ENCODE measurements at places on chromosomes 1 and 21. TPM values are rescaled to one million over a fixed set of nuclear protein-coding genes. Genes with fewer than 3 reads are reported as not detected.

DNA sequence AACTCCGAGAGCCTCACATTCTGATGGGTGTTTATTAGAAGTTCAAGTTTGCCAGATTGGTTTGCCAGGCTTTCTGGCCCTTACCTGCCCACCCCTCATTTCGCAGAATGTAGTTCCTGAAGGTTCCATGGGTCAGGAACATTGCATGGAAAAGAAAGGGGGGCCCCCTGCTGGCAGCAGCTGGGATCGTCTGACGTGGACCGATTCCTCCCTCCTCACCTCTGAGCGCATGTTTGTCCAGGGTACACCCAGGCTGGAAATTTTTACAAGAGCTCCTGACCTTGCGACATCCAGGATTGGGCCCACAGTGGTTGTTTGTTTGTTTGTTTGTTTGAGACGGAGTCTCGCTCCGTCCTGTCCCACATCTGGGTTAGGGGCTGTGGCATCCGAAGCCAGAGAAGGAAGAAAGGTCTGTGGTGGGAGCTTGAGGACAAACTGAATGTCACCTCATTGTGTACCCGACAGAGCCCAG, 126.0 kb upstream of the TMEM51 start:
- no peak overlapping the region for H3K4me3 ChIP-seq
- H3K36me3 ChIP-seq = no peaks in the 10 kb centered on the region
- no peaks in the 10 kb centered on the region for H3K4me1 ChIP-seq
- DNase-seq = no peak
- no peak overlapping the region for H3K27ac ChIP-seq

DNA sequence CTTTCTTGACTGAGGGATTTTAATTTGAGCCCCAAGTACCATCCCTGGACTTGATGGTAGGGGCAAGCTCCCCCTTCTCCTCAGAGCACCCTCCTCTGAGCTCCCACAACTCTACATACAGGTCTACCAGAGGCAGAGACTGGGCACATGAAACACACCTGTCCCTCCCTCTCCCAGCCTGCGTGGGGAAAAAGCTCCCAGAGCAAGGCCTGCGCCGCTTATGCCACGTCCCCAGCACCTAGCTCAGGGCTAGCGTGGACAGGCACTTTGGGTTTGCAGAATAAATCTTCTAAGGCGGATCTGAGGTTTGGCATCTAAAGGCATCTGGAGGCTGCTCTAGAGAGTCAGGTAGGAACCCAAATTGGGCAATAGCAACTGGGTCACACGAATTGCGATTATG, 7.5 kb upstream of the KNCN start:
- H3K27ac ChIP-seq = no peak overlapping the region
- no peaks in the 10 kb centered on the region for H3K27me3 ChIP-seq
- no peaks in the 10 kb centered on the region for H3K36me3 ChIP-seq

DNA sequence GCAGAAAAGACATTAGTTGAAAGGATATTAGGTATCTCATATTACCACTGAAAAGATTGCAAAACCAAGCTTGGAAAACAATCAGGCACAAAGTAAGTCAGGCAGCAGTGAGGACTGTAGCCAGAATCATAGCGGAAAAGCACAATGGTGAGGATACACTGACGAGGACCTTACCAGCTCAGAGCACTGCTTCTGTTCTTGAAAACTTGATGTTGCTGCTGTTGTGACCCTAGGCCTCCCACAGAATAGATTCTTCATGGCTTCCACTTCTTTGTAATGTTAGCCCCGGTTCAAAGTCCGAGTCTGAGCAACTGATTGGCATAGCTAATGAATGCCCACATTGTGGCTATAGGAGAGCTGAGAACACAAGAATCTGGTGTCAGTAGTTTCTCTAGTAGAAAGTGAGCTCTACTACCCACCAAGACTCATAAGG, 45.2 kb upstream of the LRRC8C start:
- no peak overlapping the region for H3K4me3 ChIP-seq
- H3K4me1 ChIP-seq = peaks cover 6% of the 10 kb centered on the region

Gene SYPL2
- polyA plus RNA-seq = not detected

Gene RGS13
- polyA plus RNA-seq = not detected

Gene TRIM63
- polyA plus RNA-seq = not detected

Gene SCAMP3
- 130 TPM for polyA plus RNA-seq

DNA sequence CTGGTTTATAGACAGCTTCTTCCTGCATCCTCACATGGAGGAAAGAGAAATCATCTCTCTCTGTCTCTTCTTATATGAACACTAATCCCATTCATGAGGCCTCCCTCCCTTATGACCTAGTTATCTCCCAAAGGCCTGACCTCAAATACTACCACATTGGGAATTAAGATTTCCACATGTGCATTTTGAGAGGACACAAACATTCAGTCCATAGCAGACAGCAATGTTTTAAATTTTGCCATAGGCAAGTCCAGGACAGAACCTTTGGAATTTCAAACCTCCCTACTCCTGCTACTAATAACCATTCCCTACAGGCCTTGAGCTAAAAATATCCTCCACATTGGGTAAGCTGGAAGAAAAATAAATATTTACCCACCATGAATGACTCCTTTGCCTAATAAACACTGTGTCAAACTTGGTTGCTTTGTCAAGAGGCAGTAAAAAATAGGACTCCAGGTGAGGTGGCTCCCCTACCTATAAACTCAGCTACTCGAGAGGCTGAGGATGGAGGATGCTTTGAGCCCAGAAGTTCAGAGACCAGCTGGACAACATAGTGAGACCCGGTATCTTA, 113.7 kb downstream of the ZNF281 start:
- H3K4me3 ChIP-seq = no peak overlapping the region
- H3K36me3 ChIP-seq = no peaks in the 10 kb centered on the region
- H3K27ac ChIP-seq = no peak overlapping the region
- DNase-seq = no peak

DNA sequence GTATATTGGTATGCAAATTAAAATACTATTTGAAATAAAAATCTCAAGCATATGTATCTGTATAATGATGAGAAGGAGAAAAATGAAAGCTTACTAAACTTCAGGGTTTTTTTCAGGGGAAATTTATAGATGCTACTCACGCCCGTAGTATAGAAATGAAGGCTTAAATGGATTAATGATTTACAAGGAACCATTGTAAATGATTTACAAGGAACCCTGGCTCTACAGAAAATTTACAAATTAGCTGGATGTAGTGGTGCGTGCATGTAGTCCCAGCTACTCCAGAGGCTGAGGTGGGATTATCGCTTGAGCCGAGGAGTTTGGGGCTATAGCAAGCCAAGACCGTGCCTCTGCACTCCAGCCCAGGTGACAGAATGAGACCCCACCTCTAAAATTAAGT, 150.5 kb downstream of the PCBP3 start:
- H3K4me1 ChIP-seq = no peaks in the 10 kb centered on the region
- H3K27ac ChIP-seq = no peak overlapping the region
- H3K27me3 ChIP-seq = no peaks in the 10 kb centered on the region
- no peak overlapping the region for H3K4me3 ChIP-seq

GRCh38 chr1:200896531-200897196, 2.0 kb downstream of the INAVA start:
- H3K36me3 ChIP-seq = peaks cover 18% of the 10 kb centered on the region
- peaks cover 19% of the 10 kb centered on the region for H3K4me1 ChIP-seq
- no peaks in the 10 kb centered on the region for H3K27me3 ChIP-seq
- no peak overlapping the region for H3K4me3 ChIP-seq

Gene TAS1R1
- polyA plus RNA-seq = not detected

DNA sequence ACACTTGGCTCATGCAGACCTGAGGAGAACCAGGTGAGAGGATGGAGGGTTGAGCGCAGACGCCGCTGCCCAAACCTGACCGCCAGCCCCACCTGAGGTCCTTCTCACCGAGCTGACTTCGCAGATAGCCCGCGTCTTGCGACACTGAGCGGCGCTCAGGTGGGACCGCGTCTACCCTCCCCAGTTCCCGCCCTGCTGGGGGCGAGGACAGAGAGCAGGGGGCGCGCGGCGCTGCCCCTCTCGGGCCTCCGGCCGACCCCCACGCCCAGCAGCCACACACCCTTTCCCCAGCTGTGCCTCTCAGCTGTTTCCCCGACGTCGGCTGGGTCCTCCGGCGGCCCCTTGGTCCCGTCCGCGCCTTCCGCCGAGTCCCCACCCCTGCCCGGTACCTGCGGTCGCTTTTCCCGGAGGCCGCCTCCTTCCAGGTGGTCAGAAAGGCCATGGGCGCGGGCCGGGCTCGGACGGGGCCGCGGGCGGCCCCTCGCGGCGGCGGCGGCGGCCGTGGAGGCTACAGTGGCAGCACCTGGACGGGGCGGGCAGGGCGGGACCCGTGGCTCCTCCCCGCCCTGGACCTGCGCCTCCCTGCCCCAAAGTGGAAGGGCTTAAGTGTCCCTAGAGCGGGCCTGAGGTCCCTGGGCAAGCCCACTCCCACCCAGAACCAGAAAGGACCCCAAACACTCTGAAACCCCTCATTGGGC, 14.4 kb upstream of the TTC39A start:
- H3K27ac ChIP-seq = no peak overlapping the region
- no peak for DNase-seq
- peaks cover 5% of the 10 kb centered on the region for H3K27me3 ChIP-seq
- peaks cover 18% of the 10 kb centered on the region for H3K4me1 ChIP-seq
- H3K4me3 ChIP-seq = no peak overlapping the region

Gene NEGR1
- 0.01 TPM for polyA plus RNA-seq

DNA sequence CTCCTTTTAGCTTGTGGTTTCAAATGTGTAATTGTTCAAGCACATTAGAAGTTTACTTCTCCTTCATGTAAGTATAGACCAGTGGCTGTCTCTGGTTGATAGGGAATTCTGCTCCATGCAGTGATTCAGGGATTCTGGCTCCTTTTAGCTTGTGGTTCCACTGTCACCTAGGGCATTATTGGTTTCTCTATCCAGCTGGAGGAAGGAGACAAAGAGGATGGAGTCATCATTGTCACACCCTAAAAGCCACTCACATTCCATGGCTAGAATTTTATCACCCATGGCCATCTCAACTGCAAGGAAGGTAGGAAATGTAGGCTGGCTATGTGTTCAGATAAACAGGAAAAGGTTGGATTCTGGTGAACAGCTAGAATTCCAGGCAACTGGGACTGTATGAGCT, 131.2 kb downstream of the URB2 start:
- no peak for DNase-seq
- H3K27ac ChIP-seq = no peak overlapping the region
- H3K4me1 ChIP-seq = no peaks in the 10 kb centered on the region
- no peaks in the 10 kb centered on the region for H3K36me3 ChIP-seq

GRCh38 chr21:44930543-44930981, 9.3 kb upstream of the SLX9 start:
- H3K36me3 ChIP-seq = peaks cover 4% of the 10 kb centered on the region
- no peak for DNase-seq
- peak overlapping the region; percentile 58 for H3K27ac ChIP-seq

Gene FAM72D
- 18.4 TPM for polyA plus RNA-seq

DNA sequence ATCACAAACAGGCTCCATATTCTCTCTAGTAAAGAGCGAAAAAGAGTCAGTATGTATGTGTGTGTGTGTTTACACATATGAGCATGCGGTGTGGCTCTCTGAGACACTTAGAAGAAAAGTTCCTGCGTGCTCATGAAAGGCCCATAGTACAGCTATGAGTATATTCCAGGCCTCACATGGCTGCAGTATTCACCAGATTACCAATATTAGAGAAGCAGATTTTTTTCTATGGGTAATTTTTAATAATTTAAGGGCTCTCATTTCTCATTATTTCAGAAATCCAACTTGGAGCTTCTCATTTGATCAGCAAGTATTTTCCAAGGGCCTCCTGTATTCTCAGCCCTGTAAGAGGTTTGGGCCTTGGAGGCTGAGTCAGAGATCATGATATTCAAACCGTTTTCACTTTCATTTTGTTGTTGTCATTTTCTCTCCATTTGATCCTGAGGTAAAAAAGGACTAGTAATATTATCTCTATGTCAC, 232.9 kb upstream of the SGIP1 start:
- H3K4me1 ChIP-seq = peaks cover 22% of the 10 kb centered on the region
- DNase-seq = peak; percentile 53
- no peaks in the 10 kb centered on the region for H3K27me3 ChIP-seq
- peak overlapping the region; percentile 63 for H3K27ac ChIP-seq
- peak overlapping the region; percentile 56 for H3K4me3 ChIP-seq
- H3K36me3 ChIP-seq = no peaks in the 10 kb centered on the region

- H3K4me1 ChIP-seq = no peaks in the 10 kb centered on the region
- peaks cover 2% of the 10 kb centered on the region for H3K27me3 ChIP-seq
- no peak overlapping the region for H3K27ac ChIP-seq
- H3K36me3 ChIP-seq = no peaks in the 10 kb centered on the region
- DNase-seq = no peak
Observed at GRCh38 chr1:7638078-7638477, 133.0 kb upstream of the VAMP3 start.

Gene SELENBP1
- not detected for polyA plus RNA-seq

Gene LEFTY2
- not detected for polyA plus RNA-seq

DNA sequence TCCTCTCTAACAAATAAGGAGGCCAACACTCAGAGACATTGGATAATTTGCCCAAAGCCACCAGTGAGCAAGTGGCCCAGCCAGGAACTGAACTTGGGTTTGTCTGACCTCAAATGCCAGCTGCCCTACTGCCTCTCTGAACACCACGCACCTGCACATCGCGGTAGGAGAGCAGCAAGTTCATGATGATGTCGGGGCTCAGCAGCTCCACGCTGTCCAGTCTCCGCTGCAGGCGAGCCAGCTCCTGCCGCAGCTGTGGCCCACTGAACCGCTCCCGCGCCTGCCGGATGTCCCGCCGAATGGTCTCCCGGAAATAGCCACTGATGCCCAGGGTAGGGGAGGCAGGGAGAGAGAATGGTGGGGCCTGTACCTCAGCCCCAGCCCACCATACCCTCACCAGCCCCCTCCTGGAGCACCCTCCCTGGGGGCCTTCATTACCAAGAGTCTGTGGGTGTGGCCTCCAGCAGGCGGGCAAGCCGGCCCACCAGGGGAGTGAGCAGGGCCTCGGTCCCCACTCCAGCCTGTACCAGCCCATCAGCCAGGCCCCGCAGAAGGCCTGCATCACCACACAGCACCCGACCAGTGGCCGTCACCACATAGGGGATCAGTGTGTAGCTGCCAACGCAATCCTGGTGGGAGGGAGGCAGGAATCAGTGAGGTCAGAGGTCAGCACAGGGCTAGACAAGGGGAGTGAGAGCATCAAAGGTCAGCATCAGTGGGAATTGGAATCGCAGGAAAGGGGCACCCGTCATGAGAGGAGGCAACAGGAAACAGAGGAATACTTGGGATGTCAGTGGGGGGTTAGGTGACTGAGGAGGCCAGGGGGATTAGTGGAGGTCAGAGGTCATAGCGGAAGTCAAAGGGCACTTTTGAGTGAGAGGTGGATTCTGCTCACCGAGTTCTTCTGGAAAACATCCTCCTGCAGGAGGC, 2.7 kb downstream of the MAP3K6 start:
- no peaks in the 10 kb centered on the region for H3K36me3 ChIP-seq
- DNase-seq = no peak
- H3K27me3 ChIP-seq = no peaks in the 10 kb centered on the region

- no peaks in the 10 kb centered on the region for H3K36me3 ChIP-seq
- H3K27me3 ChIP-seq = no peaks in the 10 kb centered on the region
- H3K4me3 ChIP-seq = no peak overlapping the region
- H3K27ac ChIP-seq = no peak overlapping the region
- H3K4me1 ChIP-seq = no peaks in the 10 kb centered on the region
Observed at GRCh38 chr1:50508040-50508586, 84.9 kb upstream of the DMRTA2 start.

DNA sequence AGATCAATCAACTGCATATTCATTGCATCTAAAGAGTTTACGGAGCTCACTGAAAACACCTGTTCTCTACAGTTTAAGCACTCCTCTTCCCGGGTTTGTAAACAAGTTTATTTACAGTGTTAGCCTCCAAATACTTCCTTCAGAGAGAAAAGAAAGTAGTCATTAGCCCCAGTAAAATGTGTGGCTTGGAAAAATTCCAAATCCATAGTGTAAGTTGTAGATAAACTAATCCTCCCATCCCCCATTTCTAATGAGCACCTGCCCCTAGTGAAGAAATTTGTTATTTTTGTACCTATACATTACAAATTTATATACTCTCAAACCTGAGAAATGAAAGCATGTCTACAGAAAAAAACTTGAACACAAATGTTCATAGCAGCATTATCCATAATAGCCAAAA, 21.9 kb downstream of the PUM1 start:
- peaks cover 5% of the 10 kb centered on the region for H3K36me3 ChIP-seq
- H3K27ac ChIP-seq = no peak overlapping the region
- no peaks in the 10 kb centered on the region for H3K4me1 ChIP-seq
- H3K27me3 ChIP-seq = no peaks in the 10 kb centered on the region
- no peak for DNase-seq

All from GM12878 (cell line).